ENCODE measurements at places on chromosomes 1 and 21.

DNA sequence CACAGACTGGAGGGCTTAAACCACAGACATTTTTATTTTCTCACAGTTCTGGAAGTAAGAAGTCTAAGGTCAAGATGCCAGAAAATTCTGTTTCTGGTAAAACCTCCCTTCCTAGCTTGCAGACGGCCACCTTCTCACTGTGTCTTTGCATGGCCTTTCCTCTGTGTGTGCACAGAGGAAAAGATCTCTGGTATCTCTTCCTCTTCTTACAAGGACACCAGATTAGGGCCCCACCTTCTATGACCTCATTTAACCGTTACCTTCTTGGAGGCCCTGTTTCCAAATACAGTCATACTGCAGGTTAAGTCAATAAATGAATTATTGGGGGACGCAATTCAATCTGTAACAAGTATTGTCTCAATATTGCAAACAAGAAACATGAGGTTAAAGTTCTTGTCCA lies 63.0 kb upstream of the PRDX6 start:
- DNase-seq = no peak

DNA sequence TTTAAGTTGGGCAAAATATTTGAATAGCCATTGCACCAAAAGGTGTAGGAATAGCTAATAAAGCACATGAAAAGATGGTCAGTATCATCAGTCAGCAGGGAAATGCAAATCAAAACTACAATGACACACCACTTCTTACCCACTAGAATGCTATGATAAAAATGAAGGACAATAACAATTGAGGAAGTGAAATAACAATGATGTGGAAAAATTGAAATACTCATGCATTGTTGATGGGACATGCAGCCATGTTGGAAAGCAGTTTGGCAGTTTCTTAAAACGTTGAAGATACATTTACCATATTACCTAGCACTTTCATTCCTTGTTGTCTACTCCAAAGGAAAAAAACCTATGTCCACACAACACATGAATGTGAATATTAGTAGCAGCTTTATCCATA lies 28.4 kb downstream of the HSD3B1 start:
- no peak for DNase-seq

DNA sequence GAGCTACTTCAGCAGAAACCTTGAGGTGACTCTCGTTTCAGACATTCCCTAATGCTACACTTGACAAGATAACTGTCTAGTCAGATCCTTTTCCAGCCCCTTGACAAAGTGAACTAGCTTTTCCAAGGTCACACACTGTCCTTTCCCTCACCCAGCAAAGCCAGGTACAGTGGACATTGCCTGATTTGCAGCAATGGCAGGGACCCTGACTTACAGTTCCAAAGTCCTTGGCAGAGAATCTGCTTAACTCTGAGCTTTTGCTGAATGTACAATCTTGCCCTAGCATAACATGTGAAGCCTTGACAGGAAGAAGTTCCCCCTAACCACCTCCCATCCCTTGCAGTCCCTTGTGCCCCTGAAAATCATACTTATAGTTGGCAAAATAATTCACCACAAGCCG lies 37.1 kb downstream of the HSD3B2 start:
- DNase-seq = no peak

DNA sequence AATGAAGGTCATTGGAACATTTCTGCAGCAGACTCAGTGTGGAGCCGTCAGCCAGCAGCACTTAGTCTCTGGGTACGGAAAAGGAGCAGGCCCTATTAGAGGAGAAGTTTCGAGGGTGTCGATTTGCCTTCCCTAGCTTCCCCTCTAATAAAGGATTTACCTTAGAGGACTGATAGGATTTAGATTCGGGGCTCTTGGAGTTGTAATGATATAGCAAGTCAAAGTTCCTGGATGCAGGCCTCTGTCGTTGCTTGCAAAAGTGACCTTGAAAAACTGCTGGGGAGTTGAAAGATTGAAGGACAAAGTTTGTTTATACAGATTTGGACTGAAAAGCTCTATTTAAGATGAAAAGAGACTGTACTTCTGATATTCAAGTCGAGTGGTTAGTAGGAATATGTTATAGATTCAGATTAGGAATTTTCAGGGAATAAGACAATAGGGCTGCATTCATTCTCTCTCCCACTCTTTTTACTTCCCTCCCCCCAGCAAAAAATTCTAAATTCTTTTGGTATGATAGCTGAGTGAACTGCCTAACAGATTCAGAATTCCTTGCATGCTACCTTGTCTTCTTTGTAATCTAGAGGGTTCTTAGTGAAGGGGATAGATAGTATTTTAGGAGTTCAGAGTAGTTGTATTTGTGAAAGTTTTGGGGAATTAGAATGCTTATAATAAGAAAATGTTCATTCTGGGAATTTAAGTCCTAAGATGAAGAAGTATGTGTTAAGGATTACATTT lies 19.2 kb downstream of the NFYC start:
- DNase-seq = peak; percentile 11

DNA sequence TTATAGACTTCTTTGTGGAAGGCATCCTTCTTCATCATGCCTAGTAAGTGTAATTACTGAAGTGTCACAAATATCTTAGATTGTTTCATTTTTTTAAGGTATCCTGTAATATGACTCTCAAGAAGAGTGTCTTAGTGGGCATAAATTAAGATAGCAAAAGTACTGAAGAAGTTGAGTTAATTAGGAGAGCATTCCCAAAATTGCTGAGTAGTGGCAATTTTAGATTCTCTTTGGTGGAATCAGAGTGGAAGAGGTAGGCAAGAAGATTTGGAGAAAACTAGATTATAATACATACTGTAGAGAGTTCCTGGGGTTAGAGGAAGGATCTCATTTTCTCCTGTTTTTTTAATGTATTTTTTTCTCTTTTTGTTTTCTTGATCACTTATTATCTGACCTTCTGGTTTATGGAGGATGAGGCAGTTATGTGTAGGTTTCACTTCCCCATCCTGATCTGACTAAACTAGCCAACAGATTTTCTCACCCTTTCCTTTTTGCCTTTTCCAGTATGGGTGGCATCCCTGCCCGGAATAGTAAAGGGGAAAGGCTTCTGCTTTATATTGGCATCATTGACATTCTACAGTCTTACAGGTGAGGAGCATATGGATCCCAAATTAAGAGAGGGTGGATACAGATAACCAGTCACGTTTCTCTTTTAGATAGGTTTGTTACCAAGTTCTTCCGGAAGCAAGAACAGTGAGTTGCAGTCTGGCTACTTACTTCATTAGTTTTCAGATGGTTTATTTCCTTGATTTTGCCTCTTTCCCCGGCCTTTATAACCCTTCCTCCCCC lies 16.7 kb upstream of the PSMD4 start:
- DNase-seq = no peak

- DNase-seq = no peak
Measured at GRCh38 chr1:20508411-20508771, 440 bp upstream of the MUL1 start.

- DNase-seq = no peak
Measured at GRCh38 chr1:39761557-39762260, 9.4 kb downstream of the OXCT2 start.

GRCh38 chr1:150753416-150753815 lies 12.2 kb downstream of the CTSS start:
- DNase-seq = no peak

- no peak for DNase-seq
Measured at GRCh38 chr1:176551146-176551545, 88.2 kb downstream of the PAPPA2 start.

DNA sequence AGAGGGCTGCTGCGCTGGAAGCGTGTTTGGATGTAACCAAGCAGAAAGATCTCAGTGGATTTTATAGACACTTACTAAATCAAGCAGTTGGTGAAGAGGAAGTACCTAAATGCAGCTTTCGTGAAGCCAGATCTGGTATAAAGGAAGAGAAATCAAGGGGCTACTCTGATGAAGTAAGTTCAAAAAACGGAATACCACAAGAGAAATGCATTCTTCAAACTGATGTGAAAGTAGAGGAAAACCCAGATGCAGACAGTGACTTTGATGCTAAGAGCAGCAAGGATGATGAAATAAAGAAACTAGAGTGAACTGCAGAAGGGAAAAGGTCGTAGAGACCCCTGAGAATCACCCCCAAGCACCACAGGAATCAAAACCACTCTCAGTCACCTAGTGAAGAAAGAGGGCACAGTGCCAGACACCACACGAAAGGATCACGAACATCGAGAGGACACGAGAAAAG lies 40.8 kb upstream of the NEXN start:
- no peak for DNase-seq

GRCh38 chr1:236608930-236609726 lies 4.8 kb upstream of the HEATR1 start:
- peak; percentile 37 for DNase-seq

- no peak for DNase-seq
Measured at GRCh38 chr1:156220226-156220625, 7.4 kb downstream of the PMF1 start.

GRCh38 chr1:200899015-200899386 lies 4.3 kb downstream of the INAVA start:
- DNase-seq = no peak

DNA sequence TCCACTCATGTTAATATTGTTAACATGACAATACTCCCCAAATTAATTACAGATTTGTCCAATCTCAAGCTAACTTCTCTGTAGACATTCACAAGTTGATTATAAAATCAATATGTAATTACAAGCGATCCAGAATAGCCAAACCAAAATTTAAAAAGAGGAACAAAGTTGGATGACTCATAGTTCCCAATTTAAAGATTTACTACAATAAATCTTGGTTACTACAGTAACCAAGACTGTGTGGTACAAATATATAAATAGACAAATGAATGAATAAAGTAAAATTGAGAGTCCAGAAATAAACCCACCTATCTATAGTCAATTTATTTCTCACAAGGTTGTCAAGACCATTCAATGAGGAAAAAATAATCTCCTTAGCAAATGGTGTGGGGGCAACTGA lies 7.1 kb upstream of the KRTAP10-4 start:
- no peak for DNase-seq

GRCh38 chr1:19798486-19799229 lies 1.1 kb downstream of the TMCO4 start:
- DNase-seq = no peak

GRCh38 chr1:245378311-245378722 lies 223.5 kb downstream of the KIF26B start:
- no peak for DNase-seq

- peak; percentile 73 for DNase-seq
Measured at GRCh38 chr1:44842862-44843655, at the start of gene PTCH2. Gene PTCH2 (minus strand): TSS chr1:44843253. CDS start chr1:44842932, 321 bp downstream.

DNA sequence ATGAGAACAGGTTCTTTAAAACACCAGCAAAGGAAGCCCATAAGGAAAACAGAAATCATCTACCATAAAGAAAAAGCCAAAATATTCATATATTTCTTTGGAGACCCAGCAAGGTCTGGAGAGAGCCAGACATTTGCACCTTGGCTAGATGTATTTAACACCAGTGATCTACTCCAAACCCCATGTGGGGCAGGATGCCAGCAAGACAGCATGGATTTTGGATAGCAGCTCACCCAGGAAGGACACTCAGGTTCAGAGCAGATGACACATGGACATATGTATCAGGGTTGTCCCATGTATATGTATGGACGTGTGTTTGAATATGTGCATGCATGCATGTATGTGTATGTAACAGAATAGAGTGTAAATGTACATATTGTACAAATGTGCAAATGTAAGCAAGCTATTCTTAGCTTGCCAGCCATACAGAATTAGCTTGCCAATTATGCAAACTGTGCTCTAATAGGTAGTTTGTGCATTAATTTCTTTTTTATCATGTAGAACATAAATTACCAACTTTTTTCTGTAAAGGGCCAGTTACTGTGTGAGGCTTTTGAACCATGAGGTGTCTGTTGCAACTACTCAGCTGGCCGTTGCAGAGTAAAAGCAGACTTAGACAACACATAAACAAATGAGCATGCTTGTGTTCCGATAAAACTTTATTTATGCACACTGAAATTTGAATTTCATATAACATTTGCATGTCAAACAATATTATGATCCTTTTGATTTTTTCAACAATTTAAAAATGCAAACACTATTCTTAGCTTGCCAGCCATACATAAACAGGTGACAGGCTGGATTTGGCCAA lies 73.5 kb upstream of the KAZN start:
- DNase-seq = no peak

GRCh38 chr1:17494114-17494729 lies 45.3 kb upstream of the ARHGEF10L start:
- peak; percentile 47 for DNase-seq

DNA sequence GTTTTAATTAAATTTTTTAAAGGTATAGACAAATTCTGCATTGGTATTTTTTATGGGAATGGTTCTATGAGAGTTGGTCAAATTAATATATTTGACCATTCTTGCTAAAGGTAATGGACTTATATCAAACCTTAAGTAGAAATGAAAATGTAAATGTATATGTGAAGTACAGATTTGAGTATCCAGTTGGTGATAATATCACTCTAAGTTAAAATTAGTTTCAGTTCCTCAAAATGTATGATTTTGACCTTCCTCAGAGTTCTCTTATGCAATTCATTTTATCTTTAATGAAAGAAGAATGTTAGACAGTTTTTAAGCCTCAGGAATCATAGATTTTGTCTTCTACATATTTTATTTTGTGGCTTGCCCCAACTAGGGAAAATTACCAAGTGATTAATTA lies 1291.5 kb upstream of the B3GALT2 start:
- DNase-seq = no peak

- no peak for DNase-seq
Measured at GRCh38 chr1:104018922-104019674, 269.4 kb downstream of the AMY1C start.

DNA sequence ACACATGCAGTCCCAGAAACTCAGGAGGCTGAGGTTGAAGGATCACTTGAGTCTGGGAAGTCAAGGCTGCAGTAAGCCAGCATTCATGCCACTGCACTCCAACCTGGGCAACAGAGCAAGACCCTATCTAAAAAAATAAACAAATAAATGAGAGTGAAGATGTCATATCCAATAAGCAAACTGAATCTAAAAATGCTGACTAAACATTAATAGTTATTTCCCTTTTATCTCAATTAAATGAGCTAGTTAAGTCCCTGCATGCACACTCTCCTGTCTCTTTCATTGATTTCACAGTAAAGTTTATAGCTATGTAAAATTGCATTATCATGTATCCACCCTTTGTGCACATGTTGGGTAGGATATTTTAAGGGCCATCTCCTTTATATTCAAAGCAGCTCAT lies 81.1 kb upstream of the L1TD1 start:
- DNase-seq = no peak

- DNase-seq = no peak
Measured at GRCh38 chr21:27158967-27159366, 192.1 kb upstream of the ADAMTS5 start.

- peak; percentile 65 for DNase-seq
Measured at GRCh38 chr1:234608911-234609690, 877 bp downstream of the IRF2BP2 start.

DNA sequence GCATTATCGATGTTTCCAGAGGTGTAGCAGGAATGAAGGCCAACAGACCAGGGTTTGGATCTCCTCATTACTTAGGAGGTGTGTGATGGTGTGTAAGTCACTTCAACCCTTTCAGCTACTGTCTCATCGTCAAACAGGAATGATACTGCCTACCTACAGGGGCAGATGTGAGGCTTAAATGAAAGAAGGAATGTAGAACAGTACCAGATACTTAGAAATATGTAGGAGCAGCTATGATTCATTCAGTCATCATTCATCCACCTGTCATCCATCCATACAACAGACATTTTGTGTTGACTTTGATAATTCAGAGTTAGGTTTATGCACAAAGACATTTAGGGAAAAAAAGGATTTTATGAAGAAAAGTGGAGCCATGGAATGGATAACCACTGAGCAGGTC lies 486.9 kb upstream of the DAB1 start:
- no peak for DNase-seq

Measured in astrocyte of the spinal cord (primary cell).